ENCODE measurements at places on chromosomes 3 and 15.

- DNase-seq: no peak
Observed at GRCh38 chr3:78665101-78665500, 1102.7 kb downstream of the ROBO1 start.

GRCh38 chr3:77296527-77296926 is 256.6 kb downstream of the ROBO2 start:
- DNase-seq: no peak

- no peak for DNase-seq
Observed at GRCh38 chr3:194707147-194707540, 21.5 kb downstream of the FAM43A start.

GRCh38 chr15:93527374-93528050 is 438.5 kb upstream of the RGMA start:
- DNase-seq: no peak

GRCh38 chr3:141259821-141260629 is 28.4 kb downstream of the PXYLP1 start:
- DNase-seq: no peak

- no peak for DNase-seq
Observed at GRCh38 chr3:58084166-58084565, 75.9 kb downstream of the FLNB start.
